ENCODE measurements at places on chromosomes 7 and 10.

- DNase-seq, result no peak
Observed at GRCh38 chr10:77977016-77977415, 50.5 kb upstream of the DLG5 start.

GRCh38 chr7:135481598-135481979, 28.3 kb downstream of the CNOT4 start:
- DNase-seq, result no peak

DNA sequence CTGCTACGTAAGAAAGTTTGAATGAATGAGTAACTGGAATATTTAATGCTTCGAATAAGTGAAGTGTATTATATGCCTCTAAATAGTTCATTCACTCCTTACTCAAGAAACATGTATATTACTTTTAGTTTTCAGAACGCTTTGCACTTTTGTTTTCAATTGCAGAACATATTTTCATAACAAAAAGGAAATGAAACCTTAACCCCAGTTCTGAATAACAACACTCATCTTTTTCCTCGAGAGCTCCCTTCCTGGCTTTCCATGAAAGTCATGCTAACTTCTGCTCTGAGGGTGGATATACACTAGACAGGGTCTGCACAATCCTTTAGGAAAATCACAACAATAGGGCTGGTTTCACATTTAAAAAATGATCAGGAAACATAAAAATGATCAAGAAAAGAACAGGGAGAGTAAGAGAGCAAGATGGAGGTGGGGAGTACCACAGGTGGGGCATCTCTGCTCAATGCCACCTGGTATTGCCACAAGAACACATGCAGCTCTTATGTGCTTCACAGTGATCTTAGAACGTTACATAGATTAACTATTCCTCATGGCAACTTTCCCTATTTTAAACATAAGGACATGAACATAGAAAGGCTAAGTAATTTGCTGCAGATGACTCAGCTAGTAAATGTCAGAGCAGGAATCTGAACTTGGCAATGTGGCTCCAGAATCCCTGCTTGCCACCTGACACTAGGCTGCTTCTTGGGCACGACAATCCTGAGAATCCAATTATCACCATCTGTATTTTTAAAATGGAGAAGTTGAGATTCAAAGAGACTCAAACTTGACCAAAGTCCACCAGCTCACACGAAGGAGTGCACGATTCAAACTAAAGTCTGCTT, 219.5 kb upstream of the AOAH start:
- no peak for DNase-seq

DNA sequence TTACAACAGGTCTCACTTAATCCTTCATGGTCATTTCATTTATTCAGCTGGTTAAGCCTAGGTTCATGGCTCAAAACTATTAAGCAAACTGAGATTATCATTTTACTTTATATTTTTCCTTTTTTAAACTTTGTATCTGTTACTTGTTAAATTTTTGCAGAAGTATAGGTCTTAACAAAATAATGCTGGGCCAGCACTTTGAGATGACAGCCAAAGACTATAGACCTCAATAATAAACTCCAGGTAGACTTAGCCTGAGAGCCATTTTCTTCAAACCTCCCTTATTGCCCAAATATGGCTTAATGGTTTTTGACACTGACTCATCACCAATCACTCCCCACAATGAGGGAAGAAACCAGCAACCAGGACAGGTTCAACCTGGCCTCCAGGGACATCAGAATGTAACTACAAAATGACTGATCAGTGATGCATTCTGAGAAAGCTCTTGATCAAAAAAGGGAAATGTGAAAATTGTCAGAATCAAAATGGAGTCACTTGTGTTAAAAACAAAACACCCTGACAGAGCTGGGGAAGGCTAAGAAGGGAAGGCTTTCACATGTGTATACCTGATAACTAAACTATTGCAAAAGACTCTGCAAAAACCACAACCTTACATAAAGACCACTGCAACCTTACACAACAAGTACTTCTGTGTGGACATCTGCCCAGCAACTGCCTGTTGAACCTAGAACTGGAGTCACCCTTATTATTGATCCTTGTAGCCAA, 2.1 kb upstream of the CCDC126 start:
- DNase-seq, result no peak

DNA sequence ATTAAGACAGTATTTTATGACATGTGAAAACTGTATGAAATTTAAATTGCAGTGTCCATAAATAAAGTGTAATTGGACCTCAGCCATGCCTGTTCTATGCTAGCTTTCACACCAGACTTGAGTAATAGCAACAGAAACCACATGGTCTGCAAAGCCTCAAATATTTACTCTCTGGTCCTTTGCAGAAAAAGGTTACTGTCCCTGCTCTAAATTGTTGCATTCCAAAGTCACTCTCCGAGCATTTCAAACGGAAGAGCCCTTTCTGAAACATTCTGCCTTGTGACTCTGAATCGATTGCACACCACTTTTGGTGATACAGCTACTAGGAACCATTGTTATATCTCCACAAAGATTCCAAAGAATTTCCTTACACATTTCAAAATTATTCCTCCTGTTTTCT, 81.0 kb upstream of the STK17A start:
- no peak for DNase-seq

DNA sequence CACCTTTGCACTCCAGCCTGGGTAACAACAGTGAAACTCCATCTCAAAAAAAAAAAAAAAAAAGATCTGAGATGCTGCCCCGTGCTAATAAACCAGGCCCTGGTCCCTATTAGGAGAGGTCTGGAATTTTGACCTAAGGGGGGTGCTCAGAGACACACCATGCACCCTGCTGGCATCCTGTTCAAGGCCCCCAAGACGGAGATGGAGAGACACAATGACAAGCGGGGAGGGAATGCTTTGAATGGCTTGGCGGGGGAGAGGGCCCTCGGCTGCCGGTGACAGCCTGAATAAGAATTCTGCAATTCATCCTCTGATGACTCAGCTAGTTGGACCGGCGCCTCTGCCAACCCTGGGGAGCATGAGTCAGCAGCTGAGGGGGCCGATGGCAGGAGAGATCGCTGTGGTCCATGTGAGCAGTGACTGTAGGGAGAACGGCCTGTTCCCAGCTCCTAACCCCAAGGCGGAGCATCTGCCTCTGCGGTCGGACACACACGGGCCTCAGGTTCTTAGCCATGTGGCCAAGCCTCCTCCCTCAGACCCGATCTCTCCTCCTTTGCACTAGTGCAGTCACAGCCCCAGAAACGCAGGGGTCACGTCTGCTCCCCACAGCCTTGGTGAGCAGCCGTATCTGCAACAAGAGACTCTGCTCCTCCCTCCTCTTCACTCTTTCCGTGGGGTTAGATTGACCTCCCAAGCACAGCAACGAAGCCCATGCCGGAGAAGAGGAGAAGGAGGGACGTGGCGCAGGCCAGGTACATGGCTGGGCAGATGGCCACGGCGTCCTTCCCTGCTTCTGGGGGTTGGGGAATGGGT, 14.9 kb downstream of the TRIM56 start:
- DNase-seq, result peak; percentile 90

DNA sequence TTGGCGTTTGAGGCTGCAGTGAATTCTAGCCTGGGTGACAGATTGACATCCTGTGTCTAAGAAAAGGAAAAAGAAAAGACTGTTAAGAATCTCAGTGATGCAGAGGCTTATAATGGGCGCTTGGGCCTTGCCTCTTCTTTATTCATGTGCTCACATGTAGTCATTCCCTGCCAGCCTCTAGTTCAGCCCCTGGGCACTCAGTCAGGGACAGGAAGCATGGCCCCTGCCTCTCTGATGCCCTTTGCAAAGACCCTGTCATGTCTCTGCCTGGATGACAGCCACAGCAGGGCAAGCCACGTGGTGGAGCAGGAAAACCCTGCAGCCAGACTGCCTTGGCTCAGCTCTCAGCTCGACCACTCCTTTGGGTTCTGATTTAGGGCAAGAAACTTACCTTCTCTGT, 368.9 kb downstream of the RPS24 start:
- DNase-seq, result no peak

GRCh38 chr10:27355918-27356573, 115.4 kb upstream of the ACBD5 start:
- DNase-seq, result no peak

DNA sequence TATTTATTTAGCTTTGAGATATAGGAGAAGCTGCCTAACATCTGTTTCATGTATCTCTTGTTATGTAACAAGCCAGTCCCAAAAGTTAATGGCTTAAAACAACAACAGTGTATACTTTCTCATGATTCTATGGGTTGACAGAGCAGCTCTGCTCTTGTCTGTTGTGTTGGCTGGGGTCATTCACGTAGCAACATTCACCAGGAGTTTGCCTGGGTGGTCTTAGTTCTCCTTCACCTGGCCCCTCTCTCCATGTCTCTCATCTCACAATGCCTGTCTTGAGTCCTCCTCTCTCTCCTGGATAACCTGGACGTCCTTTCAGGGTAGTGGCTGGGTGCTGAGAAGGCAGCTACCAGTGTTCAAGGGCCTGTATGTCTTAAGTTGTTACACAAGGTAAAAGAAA, 27.5 kb downstream of the INPP5F start:
- no peak for DNase-seq

DNA sequence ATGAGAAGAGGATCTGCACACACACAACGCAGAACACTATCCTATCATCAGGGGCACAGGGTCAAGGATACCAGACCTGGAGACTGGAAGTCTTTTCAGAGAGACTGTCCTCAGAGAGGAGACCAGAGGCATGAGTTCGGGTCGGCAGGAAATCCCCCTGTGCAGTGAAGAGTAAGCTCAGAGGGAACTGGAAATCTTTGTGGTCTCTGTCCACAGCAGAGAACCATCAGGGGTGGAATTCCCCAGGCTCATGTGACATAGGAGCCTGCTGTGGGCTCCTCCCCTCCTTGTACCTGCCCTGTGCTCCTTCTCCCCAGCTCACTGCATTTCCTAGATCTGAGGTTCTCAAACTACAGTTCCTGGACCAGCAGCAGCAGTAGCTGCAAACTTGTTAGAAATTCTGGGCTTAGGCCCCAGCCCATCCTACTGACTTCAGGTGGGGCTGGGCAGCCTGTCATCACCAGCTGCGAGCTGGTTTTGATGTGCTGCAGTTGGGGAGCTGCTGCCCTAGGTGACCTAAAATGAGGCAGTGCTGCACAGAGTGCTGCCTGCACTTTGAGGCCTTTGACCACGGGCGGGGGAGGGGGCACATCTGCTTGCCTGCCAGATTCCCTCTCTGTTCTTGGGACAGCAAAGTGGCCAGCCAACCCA, 2.4 kb downstream of the ZMIZ2 start:
- DNase-seq, result peak; percentile 36

GRCh38 chr10:1266033-1266802, 210.0 kb downstream of the WDR37 start:
- DNase-seq, result no peak

GRCh38 chr7:44632196-44632595, 25.8 kb downstream of the OGDH start:
- DNase-seq, result no peak

DNA sequence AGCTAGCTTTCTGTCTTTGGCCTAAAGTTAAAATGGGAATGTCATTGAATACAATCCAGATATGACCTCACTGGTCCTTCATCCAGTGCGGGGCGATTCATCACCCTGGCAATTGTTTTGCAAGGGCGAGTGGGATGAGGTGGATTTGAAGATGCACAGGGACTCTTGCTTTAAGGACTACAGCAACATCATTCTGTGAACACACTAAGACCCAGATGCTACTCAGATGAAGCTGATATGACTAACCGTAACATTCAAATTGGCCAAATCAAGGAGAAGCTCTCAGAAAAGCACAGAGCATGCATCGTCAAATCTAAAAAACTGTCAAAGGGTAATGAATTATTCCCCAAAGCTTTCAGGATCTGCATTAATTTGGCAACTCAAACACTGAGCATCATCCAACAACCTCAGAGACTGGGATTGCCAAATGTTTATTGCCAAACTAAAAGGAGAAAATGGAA, 12.8 kb downstream of the CPA1 start:
- DNase-seq, result no peak

DNA sequence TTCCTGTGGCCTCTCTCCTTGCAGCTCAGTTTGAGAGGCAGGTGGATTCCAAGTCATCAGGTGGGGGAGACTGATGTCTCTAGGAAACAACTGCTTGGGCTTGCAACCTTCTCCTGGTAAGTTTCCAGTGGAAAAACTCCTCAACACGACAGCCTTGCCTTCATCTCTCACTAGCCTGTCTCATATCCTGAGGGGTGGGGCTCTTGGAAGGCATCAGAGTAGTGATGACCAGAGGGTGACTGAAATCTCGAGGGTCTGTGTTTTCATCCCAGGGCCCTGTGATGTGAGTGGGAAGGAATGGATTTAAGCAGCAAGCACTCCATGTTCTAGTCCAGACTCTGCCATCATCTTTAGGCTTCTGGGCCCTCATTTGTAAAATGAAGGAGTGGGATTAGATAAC, 107.0 kb downstream of the NRP1 start:
- no peak for DNase-seq

- DNase-seq, result no peak
Observed at GRCh38 chr10:69893271-69893900, 91.7 kb downstream of the COL13A1 start.

GRCh38 chr7:12648704-12649261, 38.6 kb upstream of the ARL4A start:
- no peak for DNase-seq

DNA sequence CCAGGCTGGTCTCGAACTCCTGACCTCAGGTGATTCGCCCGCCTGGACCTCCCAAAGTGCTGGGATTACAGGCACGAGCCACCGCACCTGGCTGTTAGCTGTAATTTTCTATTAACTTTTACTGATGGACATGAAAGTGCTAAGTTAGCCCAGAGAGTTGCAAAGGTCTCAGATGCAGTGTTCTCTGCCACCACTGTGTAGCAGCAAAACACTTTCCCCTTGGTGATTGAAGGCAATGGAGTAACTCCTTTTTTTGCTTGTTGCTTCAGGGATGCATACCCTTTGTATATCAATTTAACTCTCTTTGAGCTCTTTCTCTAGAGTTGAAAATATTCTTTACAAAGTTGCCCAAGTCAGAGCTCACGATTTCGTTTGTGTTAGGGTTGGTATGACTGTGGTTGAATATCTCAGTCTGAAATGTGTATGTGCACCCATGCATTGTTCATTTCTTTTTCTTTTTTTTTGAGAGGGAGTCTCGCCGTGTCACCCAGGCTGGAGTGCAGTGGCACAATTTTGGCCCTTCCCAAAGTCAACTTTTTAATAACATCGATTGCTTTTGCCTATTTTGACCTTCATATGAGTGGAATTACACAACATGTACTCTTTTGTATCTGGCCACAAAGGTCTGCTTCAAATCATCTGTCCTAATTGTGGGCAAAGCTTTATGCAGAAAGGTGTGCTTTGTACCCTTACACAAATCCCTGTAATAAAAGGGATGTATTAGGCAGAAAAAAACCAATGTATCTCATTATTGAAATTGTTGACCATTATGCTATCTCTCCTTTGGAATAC, 52.6 kb downstream of the GTF2I start:
- no peak for DNase-seq

GRCh38 chr10:118467200-118467599, 125.1 kb upstream of the FAM204A start:
- no peak for DNase-seq

DNA sequence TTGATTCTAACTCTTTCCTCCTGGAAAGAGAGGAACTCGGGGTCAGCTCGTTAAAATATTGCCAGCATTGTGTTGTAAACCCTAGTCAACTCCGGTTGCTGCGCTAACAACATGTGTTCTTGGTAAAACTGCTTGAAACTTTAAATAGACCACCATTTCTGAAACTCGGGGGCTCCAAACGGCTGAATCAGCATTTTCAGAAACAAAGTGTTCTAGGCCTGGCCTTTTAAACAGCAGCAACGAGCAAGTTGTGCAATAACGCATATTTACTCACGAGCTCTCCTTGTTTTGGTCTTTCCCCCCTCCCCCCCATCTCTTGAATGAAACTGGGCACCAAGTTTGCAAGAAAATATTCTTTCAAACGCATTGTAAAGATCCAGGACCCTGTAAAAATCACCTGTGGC, 9.2 kb upstream of the GRB10 start:
- no peak for DNase-seq

GRCh38 chr7:84981055-84981976, 205.5 kb downstream of the SEMA3D start:
- no peak for DNase-seq

- DNase-seq, result no peak
Observed at GRCh38 chr10:63751836-63752235, 230.6 kb downstream of the REEP3 start.

Data from heart right ventricle (tissue), 16 donors.